ENCODE measurements at places on chromosomes 6 and 20. TPM values are rescaled to one million over a fixed set of nuclear protein-coding genes. Genes with fewer than 3 reads are reported as not detected.

DNA sequence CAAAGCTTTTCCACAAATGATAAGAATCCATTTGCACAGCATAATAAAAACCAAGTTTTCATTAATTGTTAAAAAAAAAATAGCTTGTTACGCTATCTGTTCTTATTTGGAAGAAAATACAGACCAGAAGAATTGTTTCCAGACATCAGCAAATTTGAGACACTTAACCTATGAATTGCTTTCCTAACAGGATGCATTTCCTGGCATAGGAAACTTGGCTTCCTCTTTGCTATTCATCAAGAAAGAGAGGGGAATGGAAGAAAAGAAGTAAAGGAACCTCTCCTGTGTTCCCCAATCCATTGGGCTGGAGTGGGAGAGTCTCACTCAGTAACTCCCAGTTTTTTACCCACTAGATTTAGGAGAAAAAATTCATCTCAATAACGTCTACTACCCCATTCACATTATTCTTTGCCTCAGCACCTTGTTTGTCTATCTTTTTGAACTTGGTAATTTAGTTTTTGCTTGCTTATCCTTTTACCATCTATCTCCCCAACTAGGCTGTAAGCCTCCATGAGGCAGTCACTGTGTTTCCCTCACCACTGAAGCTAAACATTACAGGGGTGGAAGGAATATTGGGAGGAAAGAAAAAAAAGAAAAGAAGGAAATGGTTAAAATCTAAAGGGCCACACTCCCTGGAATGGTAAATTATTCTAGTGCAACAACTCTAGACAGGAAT is 150.3 kb downstream of the COL21A1 start:
- DNase-seq = peak; percentile 49

DNA sequence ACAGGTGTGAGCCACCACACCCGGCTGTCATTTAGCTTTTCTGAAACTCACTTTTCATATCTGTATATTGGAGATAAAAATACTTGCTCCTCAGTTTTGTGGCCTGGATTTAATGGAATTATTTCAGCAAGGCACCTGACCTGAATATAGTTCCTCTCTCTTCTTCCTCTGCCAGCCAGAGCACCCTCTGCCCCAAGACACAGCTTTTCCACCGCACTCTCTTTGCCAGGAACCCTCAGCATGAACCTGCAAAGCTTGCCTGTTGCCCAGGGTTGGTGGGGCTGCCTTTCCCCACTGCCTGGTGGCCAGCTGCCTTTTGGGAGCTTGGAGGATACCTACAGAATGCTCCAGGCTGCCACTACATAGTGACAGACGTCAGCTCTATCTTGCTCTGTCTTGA is 3.1 kb downstream of the GTSF1L start:
- no peak for DNase-seq

GRCh38 chr20:34110745-34111641 is 1.1 kb downstream of the EIF2S2 start:
- peak; percentile 68 for DNase-seq

- no peak for DNase-seq
These were observed 99.4 kb downstream of the PLG start for GRCh38 chr6:160801418-160801817.

DNA sequence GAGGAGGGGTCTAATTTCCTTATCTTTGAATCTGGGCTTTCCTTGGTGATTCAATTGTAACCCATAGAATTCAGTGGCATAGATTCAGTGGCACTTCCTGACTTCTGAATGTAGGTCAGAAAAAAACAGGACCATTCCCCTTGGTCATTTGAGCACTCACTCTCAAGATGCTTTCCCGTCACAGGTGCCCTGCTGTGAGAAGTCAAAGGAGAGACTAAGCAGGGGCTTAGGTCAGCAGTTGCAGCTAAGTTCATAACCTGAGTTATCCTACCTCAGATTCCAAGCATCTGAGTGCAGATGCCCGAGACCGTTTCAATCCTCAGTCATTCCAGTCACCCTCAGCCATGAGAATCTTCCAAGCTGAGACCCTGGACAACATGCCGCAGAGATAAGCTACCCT is 506.6 kb downstream of the FRK start:
- no peak for DNase-seq

DNA sequence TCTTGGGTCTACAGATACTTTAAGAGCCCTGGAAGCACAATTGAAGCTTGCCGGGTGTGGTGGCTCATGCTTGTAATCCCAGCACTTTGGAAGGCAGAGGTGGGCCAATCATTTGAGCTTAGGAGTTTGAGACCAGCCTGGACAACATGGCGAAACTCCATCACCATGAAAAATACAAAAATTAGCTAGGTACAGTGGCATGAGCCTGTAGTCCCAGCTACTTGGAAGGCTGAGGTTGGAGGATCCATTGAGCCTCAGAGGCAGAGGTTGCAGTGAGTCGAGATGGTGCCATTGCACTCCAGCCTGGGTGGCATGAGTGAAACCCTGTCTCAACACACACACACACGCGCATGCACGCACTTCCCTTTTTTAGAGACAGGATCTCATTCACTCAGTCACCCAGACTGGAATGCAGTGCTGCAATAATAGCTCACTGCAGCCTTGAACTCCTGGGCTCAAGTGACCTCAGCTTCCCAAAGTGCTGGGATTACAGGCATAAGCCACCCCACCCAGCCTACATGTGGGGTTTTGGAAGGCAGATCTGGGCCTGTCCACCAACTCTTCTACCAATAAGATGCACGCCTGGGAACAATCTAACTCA is 182.5 kb upstream of the JARID2 start:
- DNase-seq = no peak

DNA sequence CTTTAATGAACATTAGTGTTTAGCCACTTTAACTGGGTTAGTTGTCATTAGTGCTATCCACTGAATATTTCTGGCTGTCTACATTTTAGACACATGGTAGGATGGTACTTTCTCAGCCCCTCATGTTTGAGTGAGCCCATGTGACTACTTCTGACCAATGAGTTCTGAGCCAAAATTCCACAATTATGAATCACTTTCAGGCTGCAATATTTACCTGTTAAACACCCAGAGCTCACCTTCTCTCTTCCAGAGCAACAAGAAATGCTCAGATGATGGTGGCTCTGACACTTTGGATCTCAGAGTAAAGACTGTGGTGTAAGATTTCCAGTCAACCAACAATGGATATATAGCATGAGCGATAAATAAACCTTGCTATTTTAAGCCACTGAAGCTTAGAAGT is 24.8 kb downstream of the SPACA1 start:
- no peak for DNase-seq

DNA sequence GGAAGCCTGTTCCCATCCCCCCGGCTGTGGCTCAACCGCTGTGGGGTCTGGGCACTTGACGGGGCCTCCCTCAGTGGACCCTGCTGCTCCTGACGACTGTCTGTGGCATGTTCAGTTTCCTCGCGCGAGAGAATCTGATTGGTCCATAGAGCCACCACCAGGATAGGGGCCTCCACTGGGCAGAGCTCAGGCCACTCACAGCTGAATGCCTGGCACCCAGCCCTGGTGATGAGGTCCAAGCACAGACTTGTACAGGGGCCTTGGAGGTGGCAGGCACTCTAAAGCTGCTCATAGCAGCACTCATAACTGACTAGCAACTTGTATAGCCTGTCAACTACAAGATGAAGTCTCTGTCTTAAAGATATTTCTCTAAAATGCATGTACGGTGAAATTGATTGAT is 368.1 kb downstream of the NRN1 start:
- no peak for DNase-seq

- peak; percentile 42 for DNase-seq
These were observed 19.8 kb downstream of the HLA-E start for GRCh38 chr6:30508890-30509736.

- no peak for DNase-seq
These were observed 45.0 kb downstream of the TFAP2A start for GRCh38 chr6:10369896-10370295.

DNA sequence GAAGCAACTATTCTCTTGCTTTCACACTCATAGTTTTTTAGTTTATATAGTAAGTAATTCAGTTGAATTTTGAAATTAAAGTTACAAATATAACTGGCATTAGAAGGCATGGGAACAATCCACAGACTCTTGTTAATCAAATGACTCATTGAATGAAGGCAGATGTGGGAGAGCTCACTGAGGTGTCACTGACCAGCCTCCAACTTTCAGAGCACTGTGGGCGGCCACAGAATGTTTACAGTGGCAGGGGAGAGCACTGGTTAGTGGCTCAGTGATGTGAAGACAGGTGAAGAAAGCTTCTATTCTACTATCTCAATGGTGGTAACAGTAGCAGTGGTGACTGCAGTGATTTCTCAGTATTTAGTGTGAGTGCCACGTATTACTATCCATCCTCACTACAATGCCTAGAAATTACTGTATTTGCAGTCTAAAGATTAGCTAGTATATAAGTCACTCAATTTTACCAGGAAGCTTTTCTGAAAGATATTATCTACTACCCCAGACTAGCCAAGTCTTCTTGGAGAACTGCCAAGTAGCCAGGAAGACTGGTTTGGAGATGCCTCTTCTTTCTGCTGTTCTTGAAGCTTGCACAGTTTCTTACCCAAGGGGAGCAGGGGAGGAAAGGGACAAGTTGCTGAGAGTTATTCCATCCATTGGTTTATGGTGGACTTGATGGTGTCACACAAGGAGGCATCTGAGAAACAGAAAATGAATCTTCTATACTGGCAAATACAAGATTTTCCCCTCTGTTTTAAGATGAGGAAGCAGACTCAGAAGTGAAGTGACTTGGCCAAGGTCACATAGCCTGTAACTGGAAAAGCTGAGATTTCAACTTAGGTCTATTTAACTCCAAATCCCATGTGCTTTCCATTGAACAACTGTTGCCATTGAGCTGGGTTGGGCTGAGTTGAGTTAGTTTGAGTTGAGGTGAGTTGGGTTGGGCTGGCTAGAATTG is 231.2 kb downstream of the ANKRD60 start:
- peak; percentile 7 for DNase-seq

- DNase-seq = no peak
These were observed 568.0 kb upstream of the MARCKS start for GRCh38 chr6:113289166-113289565.

DNA sequence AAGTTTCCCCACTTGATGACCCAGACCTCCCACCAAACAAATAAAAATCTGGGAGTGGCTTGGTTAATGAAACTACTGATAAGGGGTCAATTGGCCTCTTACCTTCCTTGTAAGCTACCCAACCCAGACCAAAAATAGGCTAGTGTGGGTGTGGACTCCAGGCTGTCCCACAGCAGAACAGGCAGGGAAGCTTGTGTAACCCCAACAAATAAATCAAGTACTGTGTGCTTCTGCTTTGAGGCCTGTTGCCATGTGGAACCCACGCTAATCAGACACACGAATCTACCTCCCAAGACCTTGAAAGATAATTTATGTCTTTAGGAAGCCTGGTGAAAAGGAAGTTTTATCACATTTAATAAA is 33.7 kb upstream of the PAQR8 start:
- no peak for DNase-seq

- no peak for DNase-seq
These were observed 25.9 kb downstream of the GLO1 start for GRCh38 chr6:38676974-38677544.

DNA sequence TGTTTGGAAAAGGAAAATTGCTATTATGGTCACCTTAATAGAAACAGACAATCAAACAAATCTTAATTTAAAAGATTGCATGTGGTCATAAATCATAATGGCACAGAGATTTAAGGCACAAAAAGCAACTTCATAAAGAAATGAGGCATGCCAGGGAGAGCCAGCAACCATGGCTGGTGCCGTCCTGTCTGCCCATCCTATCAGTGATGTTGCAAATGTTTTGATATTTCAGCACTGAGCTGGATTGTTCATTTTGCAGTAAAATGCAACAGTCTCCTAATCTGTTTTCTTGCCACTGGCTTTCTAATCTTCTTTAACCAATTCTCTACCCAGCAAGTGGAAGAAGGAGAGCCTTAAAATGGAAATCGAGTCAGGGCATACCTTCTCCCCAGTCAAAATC is 249.8 kb downstream of the SAMD5 start:
- no peak for DNase-seq

GRCh38 chr6:122407712-122408111 is 8.3 kb downstream of the HSF2 start:
- DNase-seq = no peak

- DNase-seq = no peak
These were observed 622.2 kb upstream of the MANEA start for GRCh38 chr6:94955156-94955555.

DNA sequence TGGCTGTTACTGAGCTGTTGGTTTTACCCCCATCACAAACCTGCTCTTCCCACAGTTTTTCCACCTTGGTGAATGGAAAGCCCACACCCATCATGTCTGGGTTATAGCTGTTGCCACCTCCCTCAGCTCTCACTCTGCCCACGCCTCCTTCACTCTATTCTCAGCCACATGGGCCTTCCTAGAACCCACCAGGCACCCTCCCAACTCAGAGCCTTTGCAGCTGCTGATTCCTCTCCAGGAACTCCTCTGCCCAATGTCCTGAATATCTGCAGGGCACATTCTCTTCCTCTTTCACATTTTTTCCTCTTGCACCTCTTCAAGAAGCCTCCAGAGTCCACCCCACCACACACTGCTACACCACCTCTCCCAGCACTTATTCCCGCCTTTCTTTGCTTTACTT is 177.4 kb downstream of the TBXT start:
- no peak for DNase-seq

DNA sequence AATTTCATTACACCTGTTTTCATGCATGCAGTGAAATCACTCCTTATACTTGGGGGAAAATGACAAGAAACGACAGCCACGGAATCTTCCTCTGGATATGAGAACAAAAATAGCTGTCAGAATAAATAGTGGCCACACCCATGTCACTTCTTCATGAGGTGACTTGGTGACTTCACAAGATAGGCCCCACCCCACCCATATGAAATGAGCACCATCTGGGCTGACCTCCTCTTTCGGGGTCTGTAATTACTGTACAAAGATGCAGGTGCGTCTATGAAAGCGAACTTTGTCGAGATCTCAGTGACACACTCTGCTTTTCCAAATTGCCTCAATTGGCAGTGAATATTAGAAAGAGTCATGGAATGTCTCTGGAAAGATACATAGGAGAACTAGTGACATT is 184.2 kb upstream of the CCN2 start:
- DNase-seq = peak; percentile 42

- peak; percentile 90 for DNase-seq
These were observed 86.0 kb downstream of the DHX35 start for GRCh38 chr20:39048000-39048696.

GRCh38 chr6:69771158-69771906 is 25.5 kb downstream of the LMBRD1 start:
- DNase-seq = no peak

- no peak for DNase-seq
These were observed 426.5 kb upstream of the RNF217 start for GRCh38 chr6:124535746-124536145.

GRCh38 chr6:167650730-167651317 is 175.9 kb upstream of the AFDN start:
- DNase-seq = no peak

The SLC22A7 gene
- not detected for total RNA-seq

The C6orf15 gene
- total RNA-seq = not detected

The HDDC2 gene
- 10.7 TPM for total RNA-seq

The SLCO4A1 gene
- 3.7 TPM for total RNA-seq

The GNRH2 gene
- not detected for total RNA-seq

The GPLD1 gene
- 0.17 TPM for total RNA-seq

The HNF4A gene
- not detected for total RNA-seq

The SIRPA gene
- 55.2 TPM for total RNA-seq

The UBE3D gene
- 5.8 TPM for total RNA-seq

The GRM1 gene
- total RNA-seq = not detected

The SLC17A3 gene
- 0.17 TPM for total RNA-seq

The BMP6 gene
- total RNA-seq = 234 TPM

The OPN5 gene
- not detected for total RNA-seq

The GUCA1A gene
- total RNA-seq = not detected
